ENCODE measurements at places on chromosomes 7 and 10.

DNA sequence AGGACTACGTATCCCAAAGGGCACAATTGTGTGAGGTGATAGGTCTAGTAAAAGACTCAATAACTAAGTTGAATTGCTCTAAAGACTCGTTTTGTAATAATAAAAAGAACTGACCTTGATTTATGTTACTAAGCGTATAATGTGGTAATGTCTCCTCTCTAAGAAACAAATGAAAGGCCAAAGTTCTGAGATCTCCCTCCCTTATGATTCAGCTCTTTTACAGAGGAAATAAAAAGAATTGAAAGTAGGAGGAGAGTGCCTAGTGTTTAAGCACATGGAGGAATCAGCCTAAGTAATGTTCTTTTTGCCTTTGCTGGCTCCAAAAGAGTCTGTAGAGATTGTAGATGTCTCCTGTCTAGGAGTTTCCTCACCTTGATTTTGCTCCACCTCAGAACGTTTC lies 98.0 kb downstream of the ARL4A start:
- DNase-seq: no peak

DNA sequence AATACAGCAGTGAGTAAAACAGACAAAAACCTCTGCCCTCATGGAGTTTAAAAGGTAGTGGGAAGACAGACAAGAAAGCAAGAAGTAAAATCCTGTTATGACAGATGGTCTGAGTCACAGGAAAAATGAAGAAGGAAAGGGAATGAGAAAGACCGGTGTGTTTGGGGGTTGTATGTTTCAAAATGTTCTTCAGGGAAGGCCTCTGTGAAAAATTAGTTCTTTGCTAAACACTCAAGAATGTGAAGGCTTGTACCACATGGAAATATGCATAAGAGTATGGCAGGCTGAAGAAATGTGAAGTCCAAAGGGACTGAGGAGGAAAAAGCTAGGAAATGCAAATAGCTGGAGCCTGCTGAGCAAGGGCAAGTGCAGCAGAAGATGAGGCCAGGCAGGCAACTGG lies 315.9 kb upstream of the SEMA3A start:
- peak; percentile 81 for DNase-seq

DNA sequence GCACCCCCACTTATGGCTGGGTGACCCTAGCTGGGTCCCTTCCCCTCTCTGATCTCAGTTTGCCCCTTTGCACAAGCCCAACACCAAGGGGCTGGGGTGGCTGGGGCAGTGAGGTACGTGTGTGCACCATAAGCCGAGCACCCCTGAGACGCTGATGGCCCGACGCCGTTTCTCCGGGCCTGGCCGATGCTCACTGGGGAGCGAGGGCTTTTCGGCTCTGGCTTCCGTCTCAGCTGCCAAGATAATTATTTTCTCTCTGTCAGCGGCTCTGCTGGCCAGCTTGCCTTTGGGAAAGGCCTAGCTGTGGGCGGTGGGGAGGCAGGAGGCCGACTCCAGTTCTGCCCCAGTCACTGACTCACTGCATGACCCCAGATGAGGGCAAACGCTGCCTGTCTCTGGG lies 91.0 kb downstream of the ZMIZ1 start:
- DNase-seq: peak; percentile 67

DNA sequence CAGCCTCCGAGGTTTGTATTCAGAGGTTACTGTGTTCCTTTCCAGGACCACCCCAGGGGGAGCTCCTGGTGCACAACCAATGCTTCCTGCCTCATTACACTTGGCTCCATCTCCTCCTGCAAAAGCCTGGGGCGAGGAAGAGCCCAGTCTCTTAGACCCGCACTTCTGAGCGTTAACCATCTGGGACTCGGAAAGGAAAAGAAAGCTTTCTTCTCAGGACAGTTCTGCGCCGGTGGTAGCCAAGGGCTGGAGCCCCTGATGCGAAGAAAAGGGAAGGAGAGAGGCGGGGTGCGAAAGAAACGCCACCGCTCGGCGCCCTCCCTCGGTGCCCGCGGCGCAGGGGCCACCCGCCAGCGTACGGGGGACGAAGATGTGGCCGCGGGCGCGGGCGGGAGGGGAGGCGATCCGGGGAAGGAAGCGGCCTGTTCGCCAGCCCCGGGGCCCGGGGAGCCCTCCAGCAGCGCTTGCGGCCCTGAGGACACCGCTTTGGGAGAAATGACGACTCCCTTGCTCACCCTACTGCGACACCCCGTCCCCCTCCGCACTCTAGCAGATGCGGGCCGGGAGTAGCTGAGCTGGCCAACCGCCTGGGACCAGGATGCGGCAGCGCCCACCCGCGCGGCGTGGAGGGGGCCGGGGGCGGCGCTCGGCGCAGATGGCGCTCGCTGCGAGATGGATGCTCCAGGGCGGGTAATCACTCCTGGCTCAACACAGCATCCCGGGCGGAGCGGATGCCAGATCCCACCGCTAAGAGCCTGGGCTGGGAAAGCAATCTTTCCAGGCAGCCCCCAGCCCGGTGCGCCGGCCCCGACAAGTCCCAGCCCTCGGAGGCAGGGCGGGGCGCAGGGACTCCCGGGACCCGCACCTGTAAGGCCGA lies 1.3 kb downstream of the NRCAM start:
- DNase-seq: peak; percentile 27

DNA sequence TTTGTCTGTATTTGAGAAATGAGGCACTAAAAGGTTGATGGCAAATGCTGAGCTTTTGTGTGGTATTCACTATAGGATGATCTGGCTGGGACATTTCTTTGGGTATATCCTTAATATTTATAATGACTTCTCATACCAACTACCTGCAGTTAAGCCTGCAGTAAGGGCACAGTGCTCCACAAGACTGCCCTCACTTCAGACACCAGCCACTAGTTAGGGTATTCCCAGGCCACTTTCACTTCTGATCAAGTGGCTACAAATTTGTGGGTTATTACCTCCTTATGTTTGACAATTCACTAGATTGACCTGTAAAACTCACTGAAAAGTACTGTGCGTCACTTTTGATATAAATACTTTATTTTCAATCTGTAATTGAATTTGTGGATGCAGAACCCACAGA lies 20.3 kb downstream of the CCDC126 start:
- DNase-seq: no peak

DNA sequence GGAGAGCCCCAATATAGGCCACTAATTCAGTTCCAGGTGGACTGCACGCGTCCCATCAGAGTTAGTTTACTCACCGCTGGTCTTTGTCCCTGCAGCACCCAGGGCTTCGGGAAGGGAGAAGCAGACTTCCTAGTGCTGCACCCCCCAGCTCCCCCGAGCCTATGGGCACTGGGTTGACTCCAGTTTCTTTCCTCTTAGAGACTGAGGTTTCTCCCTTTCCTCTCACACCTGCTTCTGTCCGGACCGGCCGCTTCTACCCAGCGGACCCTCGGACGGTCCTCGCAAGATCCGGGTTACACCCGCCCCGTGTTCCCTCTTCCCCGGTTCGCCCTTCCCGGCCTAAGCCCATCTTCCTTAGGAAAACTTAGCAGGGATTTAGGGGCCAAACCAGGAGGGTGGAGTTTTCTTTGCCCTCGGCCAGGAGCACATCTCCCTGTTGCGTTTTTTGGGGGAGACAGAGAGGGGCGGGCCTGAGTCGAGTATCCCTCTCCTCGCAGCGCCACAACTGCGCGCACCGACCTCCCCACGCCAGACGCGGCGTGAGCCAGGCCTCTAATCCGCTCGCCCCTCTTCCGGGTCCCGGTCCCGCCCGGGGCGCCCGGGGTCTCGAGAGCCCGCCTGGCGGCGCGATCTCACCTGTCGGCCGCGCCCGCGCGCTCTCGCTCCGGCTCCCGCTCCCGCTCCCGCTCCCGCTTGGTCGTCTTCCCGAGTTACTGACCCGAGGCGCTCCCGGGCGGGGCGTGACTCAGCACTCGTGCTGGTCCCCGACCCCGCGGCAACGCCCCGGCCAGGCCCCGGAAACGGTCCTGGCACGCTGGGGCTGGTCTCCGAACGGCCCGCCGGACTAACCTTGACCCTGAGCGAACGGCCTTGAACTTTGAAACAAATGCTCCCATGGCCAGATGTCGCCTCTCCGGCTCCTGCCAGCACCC lies at the start of gene AIFM2:
TSS of gene AIFM2 (minus strand) at position 728 of the 932 bp plus-strand sequence. CDS start 8,741 bp downstream, outside the sequence.
- peak; percentile 79 for DNase-seq

GRCh38 chr10:72316748-72317435 lies 37.8 kb downstream of the DNAJB12 start:
- no peak for DNase-seq

DNA sequence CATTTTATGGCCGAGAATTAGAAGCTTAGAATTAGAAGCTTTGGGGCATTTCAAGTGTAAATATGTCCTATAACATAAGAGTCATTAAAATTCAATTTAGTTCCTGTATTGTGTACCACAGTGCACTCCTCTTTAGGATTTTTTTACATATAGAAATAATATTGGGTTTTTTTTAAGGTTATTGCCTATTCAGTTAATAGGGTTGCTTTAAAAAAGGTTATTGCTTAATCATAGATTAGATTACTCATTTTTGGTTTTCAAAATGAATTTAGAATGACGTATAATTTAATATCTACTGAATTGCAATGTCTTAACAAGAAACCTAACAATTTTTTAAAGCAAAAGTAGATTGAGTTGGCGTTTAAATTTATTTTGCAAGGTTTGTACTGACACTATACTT lies 34.1 kb downstream of the NOC3L start:
- no peak for DNase-seq

DNA sequence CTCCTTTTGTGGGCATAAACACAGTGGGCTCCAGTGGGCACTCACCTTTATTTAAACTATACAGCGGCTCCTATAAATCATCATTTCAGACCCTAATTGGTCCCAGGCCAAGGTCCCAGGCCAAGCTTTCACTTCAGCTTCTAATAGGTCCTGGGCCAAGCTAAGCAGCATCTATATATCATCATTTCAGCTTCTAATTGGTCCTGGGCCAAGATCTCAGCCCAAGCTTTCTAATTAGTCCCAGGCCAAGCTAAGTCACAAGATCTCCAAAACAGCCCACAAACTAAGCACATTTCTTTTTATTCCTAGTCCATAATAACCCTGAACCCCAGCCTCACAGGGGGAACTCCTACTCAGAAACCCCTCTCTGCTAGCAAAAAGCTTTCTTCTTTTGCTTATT lies 47.1 kb downstream of the ZNF680 start:
- no peak for DNase-seq

- peak; percentile 39 for DNase-seq
These were observed 112.2 kb upstream of the HGF start for GRCh38 chr7:81882086-81882485.

DNA sequence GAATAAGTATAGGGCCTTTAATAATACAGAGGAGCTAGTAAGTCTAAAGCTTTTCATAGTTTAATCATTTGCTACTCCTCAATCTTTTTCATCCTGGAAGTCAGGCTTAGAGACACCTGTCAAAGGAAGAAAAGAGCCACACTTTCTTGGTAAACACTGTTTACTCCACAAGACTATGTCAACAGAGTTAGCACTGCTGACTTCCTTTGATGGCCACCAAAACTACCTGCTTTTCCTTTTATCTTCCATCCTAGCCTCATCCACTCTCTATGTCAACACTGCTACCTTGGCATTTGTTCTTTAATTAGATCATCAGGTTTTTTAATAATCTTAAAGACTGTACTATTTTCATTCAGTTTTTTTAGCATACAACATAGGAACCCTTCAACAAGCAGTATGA lies 106.2 kb downstream of the ELAPOR2 start:
- DNase-seq: no peak

- DNase-seq: peak; percentile 2
These were observed 215.8 kb upstream of the FZD8 start for GRCh38 chr10:35857860-35858259.

Data from EH (cell line).